ENCODE measurements at places on chromosomes 16 and 17.

DNA sequence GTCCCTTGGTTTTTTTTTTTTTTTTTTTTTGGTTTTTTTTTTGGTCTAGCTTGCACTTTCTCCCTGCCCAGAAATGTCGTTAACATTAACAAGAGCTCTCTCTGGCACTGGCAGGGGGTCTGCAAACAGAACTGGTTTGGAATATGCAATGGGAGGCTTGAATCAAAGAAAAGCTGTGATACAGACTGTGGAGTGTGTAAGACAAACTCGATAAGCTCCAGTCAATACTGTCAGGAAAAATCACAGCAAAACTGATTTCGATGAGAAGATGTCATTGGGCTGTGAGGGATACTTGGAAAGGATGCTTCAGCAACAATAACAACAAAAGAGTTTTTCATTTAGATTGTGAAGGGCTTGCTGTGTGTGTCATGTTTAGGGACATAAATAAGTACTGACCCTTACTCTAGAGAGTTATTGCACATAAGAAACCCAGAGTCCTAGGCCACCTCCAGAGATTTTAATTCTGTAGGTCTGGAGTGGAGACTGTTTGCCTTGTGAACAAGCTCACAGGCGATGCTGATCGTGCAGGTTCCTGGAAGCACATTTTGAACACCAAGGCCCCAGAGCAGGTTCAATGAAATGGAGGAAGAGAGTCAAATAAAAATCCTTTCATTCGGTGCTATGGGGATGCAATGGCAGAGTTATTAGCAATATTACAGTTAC, 470.7 kb upstream of the RBFOX1 start:
- no peak for DNase-seq

GRCh38 chr16:64019339-64019738, 1102.5 kb downstream of the CDH11 start:
- no peak for DNase-seq

GRCh38 chr17:81015136-81015535, 19.8 kb upstream of the BAIAP2 start:
- peak; percentile 48 for DNase-seq

GRCh38 chr16:73457851-73458250, 409.9 kb upstream of the ZFHX3 start:
- DNase-seq, result no peak

GRCh38 chr17:63707151-63707550, 7.2 kb upstream of the LIMD2 start:
- no peak for DNase-seq

GRCh38 chr16:84033251-84034195, 9.1 kb downstream of the SLC38A8 start:
- no peak for DNase-seq

Measured in fibroblast of gingiva (primary cell).